B cell (primary cell): ENCODE measurements at places on chromosomes 7 and 10. TPM values are rescaled to one million over a fixed set of nuclear protein-coding genes. Genes with fewer than 3 reads are reported as not detected.

Gene CCDC146
- polyA plus RNA-seq, result 5.6 and 5.9 TPM in 2 replicates

Gene WDR11
- 94.4 and 120 TPM in 2 replicates for polyA plus RNA-seq

Gene LMOD2
- polyA plus RNA-seq, result not detected in 2 replicates

Gene SSC4D
- 0.16 TPM in 1 of 2 replicates, not detected in the other for polyA plus RNA-seq

Gene MYOZ1
- not detected in 2 replicates for polyA plus RNA-seq

Gene HABP2
- polyA plus RNA-seq, result not detected in 2 replicates

Gene GJD4
- not detected in 2 replicates for polyA plus RNA-seq

Gene HUS1
- 37.7 and 45.7 TPM in 2 replicates for polyA plus RNA-seq

Gene BHLHA15
- 0.66 and 2.2 TPM in 2 replicates for polyA plus RNA-seq

Gene IFIT3
- 1.5 and 1.6 TPM in 2 replicates for polyA plus RNA-seq

Gene LRRC17
- polyA plus RNA-seq, result 1.1 and 1.4 TPM in 2 replicates

Gene ANKRD7
- polyA plus RNA-seq, result not detected in 2 replicates

Gene C10orf105
- polyA plus RNA-seq, result 0.03 and 0.12 TPM in 2 replicates

Gene CACUL1
- polyA plus RNA-seq, result 7.4 and 13.0 TPM in 2 replicates

Gene NUP205
- polyA plus RNA-seq, result 31.4 and 36.3 TPM in 2 replicates

Gene CDHR3
- 1.8 and 2.6 TPM in 2 replicates for polyA plus RNA-seq

Gene CISD1
- 4.8 and 6.6 TPM in 2 replicates for polyA plus RNA-seq

Gene CHPF2
- 28.8 and 39.9 TPM in 2 replicates for polyA plus RNA-seq

Gene INHBA
- polyA plus RNA-seq, result not detected in 2 replicates

Gene IL15RA
- polyA plus RNA-seq, result 4.6 and 9.6 TPM in 2 replicates

Gene PROSER2
- 0.10 TPM in 1 of 2 replicates, not detected in the other for polyA plus RNA-seq

Gene TMEM236
- 0.03 and 0.09 TPM in 2 replicates for polyA plus RNA-seq

Gene CALCR
- polyA plus RNA-seq, result not detected in 2 replicates

Gene IKZF1
- polyA plus RNA-seq, result 199 and 229 TPM in 2 replicates

Gene GNAI1
- polyA plus RNA-seq, result 0.27 TPM in 1 of 2 replicates, not detected in the other

Gene NOS3
- polyA plus RNA-seq, result 0.54 and 0.75 TPM in 2 replicates

Gene ARHGAP19
- polyA plus RNA-seq, result 6.4 and 8.3 TPM in 2 replicates

Gene TFAM
- 8.2 and 13.7 TPM in 2 replicates for polyA plus RNA-seq

Gene BAMBI
- polyA plus RNA-seq, result 1.4 and 1.9 TPM in 2 replicates

Gene PRRT4
- 0.04 TPM in 1 of 2 replicates, not detected in the other for polyA plus RNA-seq

Gene CEP55
- 0.12 and 0.16 TPM in 2 replicates for polyA plus RNA-seq

Gene PON3
- not detected in 2 replicates for polyA plus RNA-seq

Gene TAS2R4
- polyA plus RNA-seq, result 0.22 and 0.39 TPM in 2 replicates

Gene TRIM50
- polyA plus RNA-seq, result not detected in 2 replicates

Gene DGKB
- not detected in 2 replicates for polyA plus RNA-seq

Gene ZNF273
- 3.8 and 7.6 TPM in 2 replicates for polyA plus RNA-seq

Gene AMPH
- polyA plus RNA-seq, result not detected in 2 replicates

Gene NRP1
- not detected in 2 replicates for polyA plus RNA-seq

Gene RSPH10B
- polyA plus RNA-seq, result 0.07 and 0.09 TPM in 2 replicates

Gene HOXA7
- polyA plus RNA-seq, result 0.37 TPM in 1 of 2 replicates, not detected in the other

Gene NODAL
- polyA plus RNA-seq, result 0.06 and 0.07 TPM in 2 replicates

Gene KCNIP2
- polyA plus RNA-seq, result 23.5 and 34.7 TPM in 2 replicates

Gene SPDYE2B
- not detected in 2 replicates for polyA plus RNA-seq

Gene TBX20
- polyA plus RNA-seq, result not detected in 2 replicates

Gene TAC1
- polyA plus RNA-seq, result not detected in 2 replicates
